ENCODE measurements at places on chromosomes 7 and 10.
A peak's percentile ranks its signal among the peaks of the same experiment; 100 is the strongest.

- DNase-seq: no peak
Measured at GRCh38 chr7:29199776-29200175, 5.2 kb downstream of the CHN2 start.

GRCh38 chr10:121695731-121696464, 97.7 kb upstream of the FGFR2 start:
- no peak for DNase-seq

GRCh38 chr10:116848032-116848943, 1.0 kb upstream of the ENO4 start:
- DNase-seq: no peak

- DNase-seq: no peak
Measured at GRCh38 chr10:119516381-119517234, 25.9 kb downstream of the RGS10 start.

GRCh38 chr7:127683776-127684681, 32.0 kb downstream of the SND1 start:
- peak; percentile 43 for DNase-seq

DNA sequence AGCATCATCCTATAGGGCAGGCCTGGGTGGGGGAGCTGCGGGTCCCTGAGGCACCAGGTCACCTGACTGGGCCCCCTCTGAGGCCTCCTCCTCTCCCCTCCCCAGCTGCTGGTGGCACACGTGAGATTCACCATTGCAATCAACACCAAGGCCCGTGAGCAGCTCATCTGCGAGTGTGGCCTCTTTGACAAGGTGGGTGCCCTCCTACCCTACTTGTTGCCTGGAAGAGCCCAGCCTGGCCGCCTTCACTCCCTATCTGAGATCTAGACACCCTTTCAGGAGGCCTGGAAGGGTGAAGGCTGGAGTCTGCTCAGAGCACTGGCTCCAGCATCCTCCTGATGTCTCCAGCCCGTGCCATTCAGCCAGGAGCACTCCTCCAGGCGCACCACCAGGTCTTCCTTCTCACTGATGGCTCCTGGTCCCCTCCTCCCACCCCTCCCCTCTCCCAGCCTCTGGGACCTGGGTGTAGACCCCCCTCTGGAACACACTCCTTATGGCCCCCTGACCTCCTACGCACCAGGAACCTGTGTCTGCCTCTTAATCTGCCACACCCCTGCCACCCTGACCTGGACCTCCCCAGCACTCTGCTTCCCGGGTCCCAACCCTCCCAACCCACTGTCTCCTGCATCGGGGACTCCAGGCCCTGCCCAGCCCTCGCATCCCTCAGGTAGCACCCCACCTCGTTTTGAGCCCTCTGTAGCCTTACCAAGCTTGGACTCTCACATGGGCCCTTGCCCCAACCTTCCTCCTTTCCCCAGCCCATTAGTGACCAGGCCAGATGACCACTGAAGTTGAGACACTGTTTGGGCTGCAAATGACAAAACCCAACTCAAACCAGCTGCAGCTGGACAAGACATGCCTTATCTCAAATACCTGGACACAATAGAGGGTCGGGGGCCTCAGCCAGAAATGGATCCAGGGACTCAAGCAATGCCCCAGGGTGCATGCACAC, 67.5 kb downstream of the ALOX5 start:
- no peak for DNase-seq

GRCh38 chr10:34494012-34494411, 321.1 kb downstream of the PARD3 start:
- no peak for DNase-seq

- no peak for DNase-seq
Measured at GRCh38 chr7:46349490-46349889, 428.4 kb upstream of the IGFBP3 start.

GRCh38 chr10:119520283-119520682, 22.2 kb downstream of the RGS10 start:
- no peak for DNase-seq

DNA sequence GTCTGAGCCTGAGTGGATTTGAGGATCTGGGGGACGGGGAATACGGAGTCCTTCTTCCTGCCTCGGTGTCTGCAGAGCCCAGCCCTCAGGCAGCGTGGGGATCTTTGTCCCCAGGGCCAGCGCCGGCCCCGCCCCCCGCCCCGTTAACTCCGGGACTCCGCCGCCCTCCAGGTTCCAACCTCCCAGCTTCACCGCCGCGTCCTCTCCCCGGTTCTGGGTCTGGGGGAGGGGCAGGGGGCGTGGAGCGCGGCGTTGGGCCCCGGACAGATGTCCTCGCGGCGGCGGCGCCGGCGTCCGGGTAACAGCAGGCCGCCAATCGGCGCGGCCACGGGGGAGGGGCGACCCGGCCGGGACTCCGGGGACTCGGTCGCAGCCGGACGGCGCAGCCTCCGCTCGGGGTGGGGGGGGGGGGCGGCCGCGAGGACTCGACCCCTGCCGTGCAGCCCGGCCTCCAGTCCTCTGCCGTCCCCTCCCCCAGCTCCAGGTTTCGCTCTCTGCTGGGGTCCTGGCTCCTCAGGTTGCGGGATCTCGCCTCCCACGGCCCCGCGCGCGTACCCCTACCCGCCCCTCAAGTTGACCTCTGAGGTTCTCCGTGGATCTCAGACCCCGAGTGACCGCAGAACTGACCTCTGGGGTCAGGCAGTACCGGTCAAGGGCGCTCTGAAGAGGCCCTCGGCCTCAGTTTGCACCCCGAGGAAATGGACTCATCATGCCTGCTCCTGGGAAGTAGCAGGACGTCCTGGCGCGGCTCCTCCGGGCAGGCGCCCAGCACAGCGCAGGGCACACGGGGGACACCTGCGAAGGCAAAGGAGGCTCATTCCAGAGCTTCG, 2.3 kb upstream of the ELFN1 start:
- DNase-seq: no peak

DNA sequence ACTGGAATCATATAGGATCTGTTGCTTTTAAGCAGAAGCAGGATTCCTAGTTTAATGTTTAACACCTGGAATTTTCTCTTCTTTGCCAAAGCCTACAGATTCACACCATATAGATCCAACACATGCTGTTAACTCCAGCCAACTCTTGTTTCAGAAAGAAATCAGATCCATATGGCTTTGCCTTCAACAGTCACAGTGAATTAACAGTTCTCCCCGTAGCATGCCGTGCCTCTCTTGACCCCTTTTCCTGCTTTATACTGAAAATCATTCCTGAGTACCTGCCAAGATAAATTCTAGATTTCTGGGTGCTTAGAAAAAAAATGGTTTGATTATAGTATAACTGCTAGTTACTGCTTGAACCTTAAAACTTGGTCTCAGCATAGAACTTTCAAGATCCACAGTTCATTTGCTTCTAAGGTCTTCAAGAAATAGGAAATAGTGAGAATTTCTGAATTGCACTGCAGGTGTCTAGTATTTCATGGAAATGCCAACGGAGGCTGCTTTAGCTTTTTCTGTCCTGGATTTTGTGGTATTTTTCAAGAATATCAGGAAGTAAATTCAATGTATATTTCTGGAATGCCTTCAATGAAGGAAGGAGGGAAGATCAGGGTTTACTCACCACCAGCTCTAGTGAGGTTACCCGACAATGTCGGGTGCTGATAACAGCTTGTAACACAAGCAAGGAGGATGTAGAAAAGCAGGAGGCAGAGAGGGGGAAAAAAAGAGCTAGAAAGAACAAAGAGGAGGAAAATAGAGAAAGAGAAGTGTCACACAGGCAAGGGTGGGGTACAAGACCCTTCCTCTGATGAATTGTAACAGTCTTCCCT, 6.6 kb downstream of the AASS start:
- DNase-seq: no peak

DNA sequence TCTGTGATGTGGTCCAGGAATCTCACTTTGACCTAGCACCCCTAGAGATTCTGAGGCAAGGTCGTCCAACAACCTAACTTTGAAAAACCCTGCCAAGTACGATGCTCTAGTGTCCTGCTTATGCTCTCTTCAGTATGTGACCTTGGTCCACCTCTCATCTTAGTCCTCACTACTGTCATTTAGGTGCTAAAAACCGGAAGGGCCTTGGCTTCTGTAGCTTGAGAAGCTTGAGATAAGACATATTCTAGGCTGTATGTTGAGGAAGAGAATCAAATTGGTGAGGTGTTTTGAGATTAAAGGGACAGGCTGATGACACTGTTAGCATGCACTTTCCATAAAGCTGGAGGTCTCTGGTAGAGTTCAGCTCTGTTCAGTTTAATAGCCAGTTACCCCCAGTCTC, 57.0 kb upstream of the MTPN start:
- DNase-seq: no peak

GRCh38 chr7:47604496-47604890, 22.6 kb upstream of the TNS3 start:
- no peak for DNase-seq

DNA sequence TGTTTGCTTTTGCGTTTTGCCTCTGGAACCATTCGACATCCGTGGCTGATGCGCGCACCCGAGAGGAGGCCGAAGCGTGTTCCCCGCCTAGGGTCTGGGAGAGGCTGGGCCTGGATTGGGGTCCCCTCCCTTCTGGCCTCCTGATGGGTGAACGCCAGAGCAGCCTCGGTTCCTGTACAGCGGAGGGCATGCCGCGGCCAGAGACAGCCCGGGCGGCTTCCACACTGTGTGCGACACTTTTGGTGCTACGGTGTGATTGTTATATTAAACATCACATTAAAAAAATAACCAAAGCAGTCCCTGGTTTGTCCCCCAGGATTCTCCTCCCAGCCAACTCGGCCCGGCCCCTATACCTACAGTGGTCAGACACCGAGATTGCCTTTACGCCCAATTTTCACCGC, 3.7 kb upstream of the HOXA7 start:
- DNase-seq: no peak

DNA sequence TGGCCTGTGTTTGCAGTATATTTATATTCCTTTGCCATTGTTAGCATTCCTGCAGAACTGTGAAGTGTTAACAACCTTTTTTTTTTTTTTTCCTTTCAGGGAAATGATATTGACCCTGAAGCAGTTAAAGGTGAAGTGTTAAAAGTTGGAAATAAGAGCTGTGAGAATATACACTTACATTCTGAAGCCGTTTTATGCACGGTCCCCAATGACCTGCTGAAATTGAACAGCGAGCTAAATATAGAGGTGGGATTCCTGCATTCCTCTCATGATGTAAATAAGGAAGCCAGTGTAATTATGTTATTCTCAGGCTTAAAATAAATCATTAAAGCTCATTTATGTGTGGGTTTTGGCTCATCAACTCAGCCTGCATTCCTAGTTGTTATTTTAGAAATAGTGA, 92.8 kb upstream of the CAPZA2 start:
- DNase-seq: no peak

- DNase-seq: no peak
Measured at GRCh38 chr10:64648915-64649314, 1127.7 kb downstream of the REEP3 start.

- DNase-seq: no peak
Measured at GRCh38 chr10:131175891-131176290, 135.6 kb downstream of the TCERG1L start.

DNA sequence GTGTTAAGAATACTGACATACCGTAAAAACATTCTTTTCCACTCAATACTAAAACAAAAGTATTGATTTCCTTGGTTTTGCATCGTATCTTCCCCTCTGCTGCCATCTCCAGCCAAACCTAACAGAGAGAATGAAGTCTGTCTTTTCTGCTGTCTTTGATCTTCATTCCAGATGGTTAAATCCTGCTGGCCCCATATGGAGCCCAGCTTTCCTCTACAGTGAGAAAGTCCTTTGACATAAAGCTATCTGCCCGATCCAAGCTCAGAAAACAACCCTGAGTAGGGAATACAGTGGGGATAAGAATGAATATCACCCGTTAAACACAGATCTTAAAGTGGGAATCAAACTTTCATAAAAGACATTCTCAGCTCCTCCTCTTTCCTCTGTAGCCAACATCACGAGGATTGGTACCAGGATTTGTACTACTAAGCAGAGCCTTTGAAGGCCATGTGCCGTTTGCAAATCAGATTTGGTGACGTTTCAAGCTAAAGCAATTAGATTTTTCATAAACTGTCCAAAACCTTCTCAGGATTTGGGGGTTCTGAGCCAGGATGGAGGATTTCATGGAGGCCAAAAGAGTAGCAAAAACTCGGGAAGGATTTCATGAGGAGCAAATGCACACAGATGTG, 30.8 kb upstream of the GPAM start:
- no peak for DNase-seq

GRCh38 chr7:101705331-101705730, 76.2 kb upstream of the MYL10 start:
- no peak for DNase-seq

DNA sequence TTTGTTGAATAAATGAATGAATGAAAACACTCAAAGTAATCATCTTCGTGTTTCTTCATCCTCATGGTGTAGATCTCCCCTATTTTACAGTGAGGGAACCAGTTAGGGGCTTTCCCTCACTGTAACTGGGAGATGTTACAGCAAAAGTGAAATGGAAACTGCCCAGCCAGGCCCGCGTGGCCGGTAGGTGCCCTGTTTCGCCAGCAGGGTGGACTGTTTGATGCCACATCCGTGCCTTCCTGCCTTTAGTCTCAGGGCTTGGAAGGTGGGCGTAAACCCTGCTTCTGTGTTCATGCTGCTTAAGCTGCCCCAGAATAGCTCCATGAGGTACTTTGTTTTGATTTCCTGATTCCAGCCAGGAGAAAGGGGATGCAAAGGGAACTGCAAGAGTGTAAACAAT, 268.8 kb downstream of the PLXNA4 start:
- DNase-seq: no peak

GRCh38 chr10:100020142-100020885, 10.6 kb upstream of the DNMBP start:
- DNase-seq: peak; percentile 83

- DNase-seq: no peak
Measured at GRCh38 chr7:95411036-95411435, 14.9 kb upstream of the PON3 start.

GRCh38 chr7:16395121-16395520, 26.2 kb downstream of the CRPPA start:
- DNase-seq: no peak

Data from NCI-H748 treated with DMSO at 0.1 percent for 48 hours (cell line).